ENCODE measurements at places on chromosomes 3 and 15.

DNA sequence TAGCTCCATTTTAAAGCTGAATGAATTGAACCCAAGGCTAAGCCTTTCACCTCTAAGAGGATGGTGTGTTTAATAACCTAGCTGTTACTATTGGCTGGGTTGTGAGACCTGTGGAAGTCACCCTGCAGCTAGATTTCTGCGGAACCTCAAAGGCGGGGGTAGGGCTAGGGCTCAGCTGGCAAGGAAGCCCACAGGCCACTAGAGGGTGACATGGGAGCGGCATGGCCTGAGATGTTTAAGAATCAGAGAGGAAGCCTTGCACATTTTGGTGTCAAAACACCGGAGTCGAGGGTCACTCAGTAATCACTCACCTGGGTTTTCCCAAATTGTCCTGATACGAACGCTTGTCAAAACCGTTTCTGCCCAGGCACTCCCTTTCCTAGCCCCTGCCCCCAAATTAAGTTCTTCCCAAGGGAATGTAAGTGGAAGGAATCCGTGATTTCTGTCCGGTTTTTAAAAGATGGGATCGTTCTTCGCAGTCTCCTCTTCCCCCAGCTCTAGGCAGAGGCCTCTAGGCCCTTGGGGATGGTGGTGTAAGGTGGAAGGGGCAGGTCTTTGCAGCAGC is 3.8 kb upstream of the ACAD9 start:
- DNase-seq = no peak

GRCh38 chr3:144235489-144235888 is 263.9 kb downstream of the DIPK2A start:
- no peak for DNase-seq

DNA sequence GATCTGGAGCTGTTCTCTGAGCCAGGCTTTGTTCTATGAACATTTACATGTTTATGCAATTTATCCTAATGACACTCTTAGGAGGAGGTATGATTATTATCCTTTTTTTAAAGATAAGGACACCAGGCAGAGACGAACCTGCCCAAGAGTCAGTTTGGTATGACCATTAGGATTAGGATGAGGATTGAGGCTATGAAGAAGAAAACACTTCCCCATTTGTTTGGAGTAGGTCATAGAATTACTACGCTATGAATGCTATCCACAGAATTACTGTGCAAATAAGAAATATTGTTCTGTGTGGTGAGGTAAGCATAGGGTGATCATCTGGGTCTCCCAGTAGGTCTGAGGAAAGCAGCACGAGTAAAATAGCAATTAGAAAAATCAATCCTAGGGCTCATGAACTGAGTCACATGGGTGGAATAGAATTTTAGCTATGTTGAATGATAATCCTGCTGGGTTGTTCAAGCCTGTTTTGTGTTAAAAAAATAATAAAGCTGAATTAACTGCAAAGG is 23.9 kb downstream of the EIF4E3 start:
- no peak for DNase-seq

GRCh38 chr3:177283983-177284382 is 86.7 kb upstream of the TBL1XR1 start:
- DNase-seq = no peak

DNA sequence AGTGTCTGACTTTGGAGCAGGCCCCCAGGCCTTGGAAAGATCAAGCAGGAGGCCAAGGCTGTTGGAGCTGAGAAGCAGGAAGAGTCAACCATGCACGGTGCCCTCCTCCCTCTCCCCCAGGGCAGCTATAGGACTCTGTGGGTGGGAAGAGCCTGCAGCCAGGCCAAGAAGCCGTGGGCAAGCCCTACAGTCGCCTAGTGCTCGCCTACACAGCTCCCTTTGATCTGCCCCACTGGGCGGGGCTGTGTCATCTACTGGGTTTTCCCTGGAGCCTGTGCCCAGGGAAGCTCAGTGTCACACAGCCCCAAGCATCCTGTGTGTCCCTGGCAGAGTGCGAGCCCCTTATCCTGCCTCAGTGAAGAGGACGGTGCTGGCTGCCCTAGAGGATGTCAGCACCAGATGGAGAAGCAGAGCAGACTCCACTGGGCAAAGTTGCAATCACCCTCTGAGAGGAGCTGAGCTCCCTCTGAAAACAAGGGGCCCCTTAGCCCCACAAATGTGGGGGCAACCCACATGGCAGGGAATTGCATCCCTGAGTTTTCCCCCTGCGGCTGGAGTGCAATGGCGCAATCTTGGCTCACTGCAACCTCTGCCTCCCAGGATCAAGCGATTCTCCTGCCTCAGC is 72.2 kb downstream of the KLF13 start:
- DNase-seq = no peak

DNA sequence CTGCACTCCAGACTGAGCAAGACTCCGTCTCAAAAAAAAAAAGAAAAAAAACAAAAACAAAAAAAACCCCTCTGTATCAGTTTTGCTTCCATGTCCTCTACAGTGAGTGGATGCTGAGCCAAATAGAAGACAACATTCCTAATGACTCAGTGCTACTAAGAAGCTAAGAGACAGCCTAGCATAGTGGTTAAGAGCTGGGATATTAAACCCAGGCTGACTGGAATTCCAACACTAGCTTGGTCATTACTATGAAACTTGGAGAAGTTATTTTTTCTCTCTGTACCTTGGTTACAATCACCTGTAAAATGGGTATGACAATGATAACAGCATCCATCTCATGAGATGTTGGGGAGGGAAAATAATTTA is 60.9 kb upstream of the PYGO1 start:
- no peak for DNase-seq

- no peak for DNase-seq
These were observed 9.0 kb downstream of the FGD5 start for GRCh38 chr3:14827776-14828175.

DNA sequence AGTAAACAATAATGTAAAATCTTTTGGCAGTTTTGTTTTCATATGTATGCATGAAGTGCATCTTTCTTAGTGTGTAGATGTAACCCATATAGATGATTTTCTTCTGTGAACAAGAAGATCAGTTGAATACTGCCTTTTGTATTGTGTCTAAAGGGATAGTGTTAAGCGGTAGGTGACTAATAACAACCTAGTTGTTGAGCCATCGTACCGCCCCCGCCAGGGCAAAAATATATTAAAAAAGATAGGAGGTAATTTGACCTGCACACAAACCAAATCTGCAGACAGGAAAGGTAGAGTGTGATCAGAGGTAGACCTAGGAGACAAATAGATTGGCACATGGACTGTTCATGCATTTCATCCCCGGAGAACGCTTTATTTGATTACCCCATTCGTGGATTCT is 3.3 kb upstream of the GMNC start:
- DNase-seq = no peak

DNA sequence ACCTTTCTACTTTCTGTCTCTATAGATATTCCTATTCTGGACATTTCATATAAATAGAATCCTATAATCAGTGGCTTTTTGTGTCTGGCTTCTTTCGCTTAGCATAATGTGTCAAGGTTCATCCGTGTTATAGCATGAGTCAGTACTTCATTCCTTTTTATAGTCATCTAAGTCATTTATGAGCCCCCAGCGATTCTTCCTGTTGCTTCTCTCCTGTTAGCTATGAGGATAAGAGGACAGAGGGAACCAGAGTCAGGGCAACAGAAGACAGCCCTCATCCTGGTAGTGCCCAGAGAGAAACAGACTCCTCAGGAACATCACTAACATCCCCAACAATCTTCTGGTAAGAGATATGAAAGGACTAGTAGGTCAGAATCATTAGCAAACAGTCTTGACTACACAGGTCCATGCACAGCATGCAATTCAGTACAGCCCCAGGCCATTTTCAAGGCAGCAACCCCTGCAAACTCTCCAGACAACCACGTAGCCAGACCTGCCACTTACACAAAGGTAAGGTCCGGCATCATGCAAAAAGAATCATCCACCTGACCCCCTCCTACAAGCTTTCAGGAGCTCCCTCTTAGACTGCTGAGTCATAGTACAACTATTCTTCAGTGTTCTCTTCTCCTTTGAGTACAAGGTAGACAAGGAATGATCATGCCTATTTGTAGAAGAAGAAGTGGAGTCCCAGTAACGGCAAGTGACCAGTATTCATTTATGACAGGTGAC is 91.5 kb downstream of the MYLK start:
- DNase-seq = no peak

GRCh38 chr15:44246521-44247268 is 41.8 kb upstream of the GOLM2 start:
- no peak for DNase-seq

DNA sequence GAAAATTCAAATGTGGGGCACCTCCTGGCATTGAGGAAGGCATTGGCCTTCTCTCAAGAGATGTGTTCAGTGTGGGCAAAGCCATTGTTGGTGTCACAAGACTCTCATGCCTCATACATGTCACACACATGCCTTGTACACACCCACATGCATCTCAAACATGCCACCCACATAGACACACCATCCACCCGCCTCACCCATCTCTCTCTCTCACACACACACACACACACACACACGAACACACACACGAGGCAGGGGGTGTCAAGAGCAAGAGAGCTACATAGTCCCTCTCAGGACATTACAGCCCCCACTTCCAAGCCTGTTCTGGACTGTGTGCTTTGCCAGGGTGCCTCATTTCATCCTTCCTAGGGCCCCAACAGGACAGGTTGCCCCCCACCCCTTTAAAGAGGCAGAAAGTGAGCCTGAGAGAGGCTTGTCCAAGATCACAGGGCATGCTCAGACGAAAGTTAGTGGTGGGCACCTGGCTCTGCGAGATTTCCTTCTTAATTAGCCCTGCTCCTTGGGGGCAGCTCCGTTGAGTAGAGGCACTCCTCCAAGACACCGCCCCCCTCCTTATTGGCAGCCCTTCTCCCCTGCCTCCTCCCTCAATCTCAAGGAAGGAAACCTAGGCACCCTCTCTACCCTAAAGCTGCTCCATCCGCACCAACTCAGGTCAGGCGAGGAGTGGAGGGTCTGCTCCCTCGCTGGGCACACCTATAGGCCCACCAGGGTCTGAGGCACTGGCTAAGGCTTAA is 50.5 kb upstream of the CCDC174 start:
- no peak for DNase-seq

- DNase-seq = no peak
These were observed 31.0 kb downstream of the SRPRB start for GRCh38 chr3:133836497-133837158.

DNA sequence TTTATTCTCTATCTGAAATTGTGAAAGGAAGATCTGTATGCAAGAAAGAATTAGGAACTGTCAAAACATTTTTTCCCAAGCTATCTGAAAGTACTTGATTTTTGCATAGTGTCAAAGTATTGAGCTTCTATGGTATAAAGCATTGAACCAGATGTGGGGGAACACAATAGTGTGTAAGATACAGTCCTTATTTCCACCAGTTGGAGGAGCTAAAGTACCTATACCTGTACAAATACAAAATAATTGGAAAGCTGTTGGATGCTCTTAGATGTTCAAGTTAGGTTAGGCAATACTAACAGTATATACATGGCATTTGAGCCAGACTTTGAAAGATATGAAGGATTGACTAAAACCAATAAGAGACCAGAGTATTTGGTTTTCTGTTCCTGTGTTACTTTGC is 148.4 kb downstream of the B3GALNT1 start:
- DNase-seq = no peak

DNA sequence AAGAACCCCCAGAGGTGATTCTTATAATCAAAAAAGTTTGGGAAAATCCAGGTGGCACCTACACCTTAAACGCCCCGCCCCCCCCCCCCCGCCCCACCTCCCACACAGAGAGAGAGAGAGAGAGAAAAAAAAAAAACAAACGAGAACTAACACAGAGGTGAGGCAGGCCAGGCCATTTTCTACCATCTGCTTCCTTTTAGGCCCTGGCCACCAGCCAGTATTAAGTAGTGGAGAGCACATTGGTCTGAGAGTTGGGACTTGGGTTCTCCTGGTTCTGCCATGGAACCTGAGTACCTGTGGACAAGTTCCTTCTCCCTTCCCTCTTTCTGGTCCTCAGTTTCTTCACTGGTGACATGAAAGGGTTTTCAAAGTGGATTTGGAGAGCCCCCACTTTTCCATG is 60.6 kb downstream of the SLC6A11 start:
- DNase-seq = no peak

DNA sequence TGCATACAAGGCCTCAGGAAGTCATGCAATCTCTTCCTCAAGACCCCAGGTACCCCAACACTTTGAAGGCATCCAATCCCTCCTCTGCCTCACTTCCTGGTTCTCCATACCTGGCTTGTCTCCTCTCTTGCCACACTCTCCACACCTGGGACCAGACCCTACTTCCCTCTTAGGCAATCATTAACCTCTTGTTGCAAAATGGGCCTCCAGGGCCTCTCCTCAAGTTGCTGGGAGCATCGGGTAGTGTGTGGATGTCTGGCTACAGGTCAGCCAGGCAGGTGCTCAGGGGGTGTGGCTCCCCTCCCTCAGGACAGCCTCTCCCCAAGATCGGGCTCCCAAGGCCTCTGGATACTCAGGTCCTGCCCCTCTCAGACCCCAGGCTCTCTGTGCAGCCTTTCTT is 8.6 kb downstream of the PLA2G4E start:
- no peak for DNase-seq

DNA sequence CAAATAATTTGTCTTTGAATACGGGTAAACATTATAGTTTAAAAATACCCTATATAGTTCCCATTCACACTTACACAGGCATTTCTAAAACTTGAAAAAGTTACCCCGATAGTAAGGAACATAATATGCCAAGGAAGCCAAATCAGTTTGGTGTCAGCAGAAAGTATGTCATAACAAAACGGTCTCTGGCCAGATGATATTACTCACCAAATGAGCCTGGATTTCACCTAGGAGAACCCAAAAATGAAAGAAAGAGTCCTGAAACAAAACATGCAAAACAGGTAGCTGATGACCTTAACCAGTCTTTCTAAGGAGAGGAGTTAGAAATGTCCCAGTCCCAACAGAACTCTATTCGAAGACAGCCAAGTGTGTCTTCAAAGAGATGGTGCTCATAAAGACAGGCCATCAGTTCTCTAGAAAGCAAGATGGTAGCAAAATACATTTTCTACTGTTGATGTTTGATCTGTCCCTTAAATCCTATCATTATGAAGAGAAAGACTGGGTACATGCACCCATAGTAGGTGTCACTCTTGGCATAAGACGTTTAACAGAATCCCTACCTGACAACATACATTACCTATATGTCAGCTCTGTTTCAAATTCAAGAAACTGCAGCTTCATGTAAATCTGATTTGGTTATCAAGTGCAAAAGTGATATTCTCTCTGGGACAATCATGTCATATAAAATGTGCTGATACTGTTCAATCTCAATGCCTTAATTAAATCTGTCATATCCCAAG is 942.5 kb downstream of the ROBO1 start:
- no peak for DNase-seq

- DNase-seq = no peak
These were observed 39.2 kb upstream of the DLG1 start for GRCh38 chr3:197337656-197338055.

- DNase-seq = no peak
These were observed 52.1 kb downstream of the CRTC3 start for GRCh38 chr15:90581771-90582352.

- peak; percentile 37 for DNase-seq
These were observed 261.3 kb downstream of the RPLP1 start for GRCh38 chr15:69713726-69714559.

- DNase-seq = no peak
These were observed 46.1 kb downstream of the XYLB start for GRCh38 chr3:38392604-38393163.

DNA sequence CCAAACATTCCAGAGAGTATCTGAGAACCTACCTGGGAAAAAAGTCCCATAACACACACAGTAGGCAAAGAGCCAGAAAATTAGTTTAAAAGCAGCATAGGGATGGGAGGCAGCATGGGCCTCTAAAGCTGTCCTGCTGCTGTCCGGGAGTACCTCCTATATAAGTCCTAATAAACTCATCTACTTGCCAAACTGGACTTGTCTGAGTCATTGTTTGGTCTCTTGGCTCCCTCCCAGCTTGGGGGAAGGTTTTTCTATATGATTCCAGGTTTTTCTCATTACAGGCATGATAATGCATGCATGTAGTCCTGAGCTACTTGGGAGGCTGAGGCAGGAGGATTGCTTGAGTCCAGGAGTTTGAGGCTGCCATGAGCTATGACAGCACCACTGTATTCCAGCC is 17.5 kb upstream of the HACD2 start:
- no peak for DNase-seq
